Camera-type eye (tissue), 1 donor: ENCODE measurements at places on chromosomes 7 and 10. TPM values are rescaled to one million over a fixed set of nuclear protein-coding genes. Genes with fewer than 3 reads are reported as not detected.

The AKR1C8 gene
- 0.27 TPM for total RNA-seq

The TDRD1 gene
- total RNA-seq, result 0.38 TPM

The TMEM213 gene
- total RNA-seq, result not detected

The OR2A7 gene
- 5.7 TPM for total RNA-seq

The FGL2 gene
- total RNA-seq, result 34.0 TPM

The MKX gene
- total RNA-seq, result 13.1 TPM

The CPA2 gene
- not detected for total RNA-seq

The PAX4 gene
- not detected for total RNA-seq

The CCDC7 gene
- 66.3 TPM for total RNA-seq

The TMEM229A gene
- total RNA-seq, result 1.9 TPM

The ANXA8 gene
- total RNA-seq, result 0.88 TPM

The SEM1 gene
- 23.1 TPM for total RNA-seq

The LIPF gene
- total RNA-seq, result not detected

The AKAP9 gene
- total RNA-seq, result 302 TPM

The SFXN2 gene
- total RNA-seq, result 16.8 TPM
